ENCODE measurements at places on chromosomes 7 and 10.
A peak's percentile ranks its signal among the peaks of the same experiment; 100 is the strongest.

DNA sequence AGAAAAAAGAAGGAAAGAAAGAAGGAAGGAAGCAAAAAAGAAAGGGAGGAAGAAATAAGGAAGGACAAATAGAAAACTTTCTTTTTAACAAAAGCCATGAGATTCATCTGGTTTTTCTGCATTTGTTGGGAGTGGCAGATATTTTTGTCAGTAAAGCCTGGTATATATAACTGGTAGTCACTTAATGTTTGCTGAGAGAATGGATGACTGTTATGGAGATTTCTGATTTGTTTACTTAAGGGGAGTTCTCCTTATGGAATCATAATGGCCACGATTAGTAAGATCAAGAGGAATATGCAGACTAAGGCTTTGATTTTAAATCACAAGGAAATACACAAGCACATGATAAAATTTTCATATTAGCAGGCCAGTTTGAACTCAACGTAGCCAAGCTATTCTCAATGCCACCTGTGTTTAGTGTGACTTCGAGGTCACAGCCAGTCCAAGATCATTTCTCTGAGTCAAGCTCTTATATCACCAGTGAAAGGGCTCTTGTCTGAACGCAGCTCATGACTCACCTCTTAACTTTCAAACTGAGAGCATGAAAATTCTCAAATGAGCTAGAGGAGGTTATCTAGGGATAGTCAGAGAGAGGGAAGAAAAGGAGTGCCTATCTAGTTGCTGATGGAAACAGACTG lies 445.1 kb upstream of the ZMIZ1 start:
- DNase-seq = no peak

DNA sequence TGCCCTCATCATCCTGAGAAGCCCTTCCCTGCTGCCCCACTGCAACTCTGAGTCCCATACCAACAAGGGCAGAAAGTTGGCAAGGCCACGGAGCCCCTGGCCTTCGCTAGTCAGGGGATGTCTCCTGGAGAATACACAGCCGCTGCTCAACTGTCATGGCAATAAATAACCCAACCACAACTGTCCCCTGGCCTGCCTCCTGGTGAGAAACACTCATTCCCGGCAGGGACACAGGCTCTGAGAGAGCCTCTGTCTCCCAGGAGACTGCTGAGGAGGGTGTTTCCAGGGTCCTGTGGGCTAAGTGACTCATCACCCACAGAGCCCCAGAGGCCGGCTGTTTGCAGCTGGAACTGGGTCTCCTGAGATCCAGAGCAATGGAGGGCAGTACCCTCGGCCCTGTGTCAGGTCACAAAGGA lies 354.1 kb downstream of the TNS3 start:
- no peak for DNase-seq

DNA sequence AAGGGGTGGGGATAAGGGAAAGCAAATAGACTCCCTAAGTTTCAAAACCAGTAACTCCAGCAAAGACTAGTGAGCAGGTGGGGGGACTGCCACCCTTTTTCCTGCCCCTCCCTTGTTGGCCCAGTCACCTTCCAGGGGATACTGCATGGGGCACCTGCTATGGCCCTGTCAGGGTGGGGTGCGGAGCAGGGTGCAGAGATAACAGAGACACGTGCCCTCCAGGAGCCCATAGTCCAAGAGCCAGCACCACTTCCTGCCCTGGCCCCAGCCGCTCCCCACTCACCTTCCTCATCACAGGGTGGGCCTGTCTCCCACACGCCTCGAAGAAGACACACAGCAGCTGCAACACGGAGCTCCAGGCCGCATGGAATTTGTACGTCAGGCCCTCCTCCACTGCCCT lies 20.6 kb downstream of the RRP12 start:
- DNase-seq = no peak

DNA sequence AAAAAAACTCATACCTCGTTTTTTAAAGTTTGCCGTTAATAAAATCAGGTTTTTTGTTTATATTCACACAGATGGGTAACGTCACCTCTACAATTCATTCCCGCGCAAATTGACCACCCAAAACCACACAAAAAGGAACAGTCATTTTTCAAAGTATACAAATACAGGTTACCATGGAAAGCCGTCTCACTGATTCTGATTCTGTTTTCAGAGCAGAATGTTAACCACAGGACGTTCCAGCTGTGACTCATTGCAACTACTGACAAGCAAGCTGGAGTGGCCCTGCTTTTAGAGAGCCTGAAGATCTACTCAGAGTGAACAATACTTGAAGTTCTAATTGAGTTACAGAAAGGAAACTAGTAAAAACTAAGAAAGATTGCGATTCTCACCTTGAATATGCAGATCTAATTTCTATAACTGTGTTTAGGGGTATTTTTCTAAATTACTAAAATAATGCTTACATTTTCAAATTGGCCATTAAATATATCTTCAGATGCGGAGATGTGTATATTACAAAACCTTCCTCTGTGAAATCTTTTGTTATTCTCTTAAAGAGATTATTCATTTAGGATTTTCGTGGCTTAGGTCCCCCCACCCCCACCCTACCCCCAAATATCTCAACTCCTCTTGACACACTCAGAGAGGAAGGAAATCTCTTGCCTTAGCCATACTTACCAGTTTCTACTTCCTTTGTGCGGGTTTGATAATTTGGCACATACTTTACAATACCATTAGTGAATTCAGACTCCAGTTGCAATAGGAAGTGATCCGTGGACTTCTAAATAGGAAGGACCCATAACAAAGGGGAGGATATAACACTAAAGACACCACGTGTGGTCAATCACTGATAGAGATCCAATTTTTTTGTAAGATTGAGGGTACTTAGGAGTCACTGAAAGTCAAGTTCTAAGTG lies 106.0 kb downstream of the CUBN start:
- DNase-seq = no peak

DNA sequence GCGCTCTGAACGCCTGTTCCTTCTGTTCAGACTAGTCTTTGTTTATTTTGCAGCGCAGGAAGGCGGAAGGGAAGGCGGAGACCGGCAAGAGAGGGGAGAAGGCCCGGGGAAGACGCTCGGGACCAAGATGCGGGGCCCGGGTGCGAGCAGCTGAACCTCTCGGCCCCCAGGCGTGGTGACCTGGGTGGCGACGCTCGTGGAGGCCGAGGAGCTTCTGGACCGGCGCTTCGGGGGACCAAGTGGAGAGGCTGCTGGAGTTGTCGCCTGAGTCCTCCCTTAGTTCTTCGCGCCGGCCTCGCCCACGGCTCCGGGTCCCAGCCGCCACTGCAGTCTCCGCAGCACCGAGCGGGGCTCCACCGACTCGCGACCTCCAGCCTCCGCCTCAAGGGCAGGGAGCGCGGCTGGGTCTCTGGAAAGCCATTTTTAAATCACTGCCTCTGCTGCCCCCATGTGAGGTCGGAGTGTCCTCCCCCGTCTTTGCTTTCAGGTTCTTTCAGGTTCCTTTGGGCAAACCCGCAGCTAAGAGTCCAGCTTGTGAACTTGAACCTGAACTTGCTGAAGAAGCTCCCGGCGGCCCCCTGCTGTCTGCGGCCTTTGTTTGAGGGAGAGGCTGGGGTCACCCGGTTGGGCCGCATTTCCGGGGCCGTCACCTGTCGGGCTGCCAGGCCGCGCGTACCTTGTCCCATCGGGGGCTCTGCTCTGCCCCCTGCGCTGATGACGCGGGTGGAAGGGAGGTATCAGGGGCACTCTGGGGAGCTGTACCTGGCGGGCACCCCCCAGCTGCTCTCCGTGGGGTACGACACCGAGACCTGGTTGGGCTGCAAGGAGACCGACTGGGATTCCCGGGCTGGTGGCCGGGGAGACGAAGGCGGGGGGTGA lies 136.0 kb downstream of the KIF20B start:
- DNase-seq = peak; percentile 51

DNA sequence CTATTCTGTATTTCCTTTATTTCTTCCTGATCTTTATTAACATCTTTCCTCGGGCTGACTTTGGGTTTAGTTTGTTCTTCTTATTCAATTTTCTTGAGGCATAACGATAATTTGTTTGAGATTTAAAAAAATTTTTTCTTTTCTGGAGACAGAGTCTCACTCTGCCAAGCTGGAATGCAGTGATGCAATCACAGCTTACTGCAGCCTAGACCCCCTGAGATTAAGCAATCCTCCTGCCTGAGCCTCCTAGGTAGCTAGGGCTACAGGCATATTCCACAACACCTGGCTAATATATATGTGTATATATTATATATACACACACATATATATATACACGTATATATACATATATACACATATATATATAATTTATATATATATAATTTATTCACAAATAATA lies 540.2 kb downstream of the NXPH1 start:
- no peak for DNase-seq

DNA sequence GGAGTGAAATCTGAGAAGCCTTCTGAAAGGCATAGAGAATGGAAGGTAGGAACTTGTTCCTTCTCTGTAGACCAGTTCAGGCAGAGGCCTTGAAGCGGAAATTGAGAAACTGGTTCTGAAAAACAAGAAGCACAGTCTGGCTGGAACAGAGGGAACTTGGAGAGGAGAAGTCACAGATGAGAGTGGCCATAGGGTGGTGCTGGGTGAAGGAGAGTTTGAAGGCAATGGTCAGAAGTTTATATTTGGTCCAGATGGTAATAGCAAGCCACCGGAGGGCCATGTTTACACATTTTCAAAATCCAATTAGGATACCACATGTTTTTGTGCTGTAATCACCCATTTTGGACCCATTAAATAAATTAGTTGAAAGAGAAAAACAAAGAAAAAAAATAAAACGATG lies 692.5 kb downstream of the INHBA start:
- DNase-seq = no peak

All from memory B cell (primary cell).